ENCODE measurements at places on chromosomes 3 and 15. TPM values are rescaled to one million over a fixed set of nuclear protein-coding genes. Genes with fewer than 3 reads are reported as not detected.

Gene IGSF11
- 5.6 TPM for total RNA-seq

Gene ARPP19
- total RNA-seq = 86.2 TPM

Gene SEMA5B
- 0.21 TPM for total RNA-seq

Gene GOLGA6D
- total RNA-seq = 0.03 TPM

Measured in A549 treated with CORT108297 at 1 μM for 4 hours (cell line).